Glomerular endothelial cell (primary cell): ENCODE measurements at places on chromosomes 6 and 20. TPM values are rescaled to one million over a fixed set of nuclear protein-coding genes. Genes with fewer than 3 reads are reported as not detected.
A peak's percentile ranks its signal among the peaks of the same experiment; 100 is the strongest.

DNA sequence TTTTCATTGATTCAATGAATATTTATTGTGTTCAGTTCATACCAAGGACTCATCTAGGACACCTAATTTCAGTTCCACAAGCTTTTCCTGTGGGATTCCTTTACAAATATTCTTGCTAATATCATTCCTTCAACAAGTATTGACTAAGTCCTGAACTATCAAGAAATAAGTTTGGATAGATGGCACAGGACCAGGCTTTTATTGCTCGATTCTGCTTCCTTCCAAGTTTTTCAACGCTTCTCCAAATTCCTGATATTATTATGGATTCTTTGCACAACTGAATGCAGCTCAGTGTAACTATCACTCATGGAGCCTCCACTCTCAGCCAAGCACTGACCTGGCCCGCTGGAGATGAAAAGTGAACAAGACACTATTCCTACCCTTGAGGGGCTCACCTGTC is 32.7 kb upstream of the COL21A1 start:
- DNase-seq: no peak

DNA sequence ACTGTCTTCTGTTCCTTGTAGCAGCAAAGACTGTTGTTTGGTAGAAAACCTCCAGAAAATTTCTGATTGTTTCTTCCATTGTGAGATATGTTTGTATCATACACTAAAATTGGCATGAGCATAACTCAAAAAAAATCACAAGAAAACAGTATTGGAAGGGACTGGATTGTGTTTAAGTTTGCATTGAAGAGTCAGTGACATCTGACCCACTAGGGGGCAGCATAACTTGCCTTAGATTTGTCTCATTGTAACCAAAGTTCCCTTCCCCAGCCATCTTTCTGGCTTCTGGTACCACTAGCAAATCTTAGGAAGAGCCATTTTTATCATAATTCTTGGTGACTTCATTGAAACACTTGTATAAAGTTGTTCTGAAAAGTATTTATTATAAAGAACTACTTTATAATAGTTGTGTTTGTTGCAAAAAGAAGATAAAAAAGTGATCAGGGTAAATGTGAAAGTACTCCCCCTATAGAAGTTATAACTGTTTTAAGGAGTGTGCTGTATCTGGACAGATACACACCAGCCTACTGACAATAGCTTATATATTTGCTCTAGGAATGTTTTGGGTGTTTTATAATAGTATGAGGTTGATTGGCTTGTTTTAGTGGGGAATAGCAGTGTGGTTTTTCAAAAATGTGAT is 7.7 kb downstream of the CSTF1 start:
- peak; percentile 68 for DNase-seq

BMP5 gene
- not detected in 2 replicates for total RNA-seq

- no peak for DNase-seq
These were observed 29.4 kb downstream of the DUSP22 start for GRCh38 chr6:321536-322258.

CCN6 gene
- not detected in 2 replicates for total RNA-seq

DNA sequence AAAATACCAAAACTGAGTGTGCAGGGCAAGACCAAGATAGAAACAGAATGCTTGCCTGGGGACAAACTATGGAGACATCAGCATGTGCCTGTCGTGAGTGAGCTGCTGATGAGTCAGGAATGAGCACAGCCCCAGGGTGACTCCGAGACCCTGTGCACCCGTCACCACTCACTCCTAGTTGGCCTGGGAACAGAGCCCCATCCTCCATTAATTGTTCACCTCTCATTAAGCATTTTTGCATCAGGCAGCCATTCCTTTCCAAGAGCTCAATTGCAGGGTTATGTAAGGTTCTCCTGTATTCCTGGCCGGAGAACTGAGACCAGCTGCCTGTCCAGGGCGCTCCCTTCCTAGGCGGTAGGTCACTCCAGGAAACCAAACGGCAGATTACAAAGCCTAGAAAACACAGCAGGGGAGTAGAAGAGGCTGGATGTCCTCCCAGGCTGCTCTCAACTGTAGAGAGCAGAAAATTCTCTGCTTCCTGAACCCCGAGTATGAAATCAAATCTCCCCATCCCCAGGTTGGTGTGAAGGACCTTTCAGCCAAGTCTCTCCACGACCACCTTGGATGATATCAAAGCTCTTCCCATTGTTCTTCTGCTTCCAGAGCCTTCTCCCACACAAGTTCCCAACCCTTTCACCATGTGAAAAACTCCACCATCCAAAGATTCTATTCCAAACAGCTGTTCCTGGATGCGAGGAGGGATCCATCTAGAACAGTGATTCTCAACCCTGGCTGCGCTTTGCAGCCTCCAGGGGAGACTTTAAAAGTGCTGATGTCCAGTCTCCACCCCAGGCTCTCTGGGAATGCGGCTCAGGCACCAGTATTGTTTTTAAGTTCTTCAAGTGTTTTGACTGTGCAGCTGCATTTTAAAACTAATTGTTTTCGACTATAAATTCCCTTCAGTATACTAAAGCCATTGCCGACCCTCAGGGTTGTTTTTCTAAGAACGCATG is 532.6 kb upstream of the JARID2 start:
- DNase-seq: no peak

DNA sequence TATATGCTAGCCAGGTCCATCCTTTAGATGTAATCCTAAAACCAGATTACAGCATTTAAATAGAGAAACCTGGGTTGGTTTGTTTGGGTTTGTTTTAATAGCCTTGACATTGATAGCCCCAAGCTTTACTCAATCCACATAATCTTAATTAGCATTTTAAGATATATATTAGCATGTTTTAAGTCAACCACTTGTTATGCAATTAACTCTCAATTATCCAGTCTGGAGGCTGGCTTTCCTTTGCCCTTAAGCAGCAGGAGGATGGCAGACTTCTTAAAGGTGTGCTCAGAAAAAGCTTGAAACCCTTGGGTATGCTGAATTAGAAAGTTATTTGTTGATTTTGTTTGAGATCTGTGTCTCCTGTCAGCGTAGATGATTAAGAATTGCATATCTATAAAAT is 46.3 kb upstream of the SMIM28 start:
- DNase-seq: no peak

DNA sequence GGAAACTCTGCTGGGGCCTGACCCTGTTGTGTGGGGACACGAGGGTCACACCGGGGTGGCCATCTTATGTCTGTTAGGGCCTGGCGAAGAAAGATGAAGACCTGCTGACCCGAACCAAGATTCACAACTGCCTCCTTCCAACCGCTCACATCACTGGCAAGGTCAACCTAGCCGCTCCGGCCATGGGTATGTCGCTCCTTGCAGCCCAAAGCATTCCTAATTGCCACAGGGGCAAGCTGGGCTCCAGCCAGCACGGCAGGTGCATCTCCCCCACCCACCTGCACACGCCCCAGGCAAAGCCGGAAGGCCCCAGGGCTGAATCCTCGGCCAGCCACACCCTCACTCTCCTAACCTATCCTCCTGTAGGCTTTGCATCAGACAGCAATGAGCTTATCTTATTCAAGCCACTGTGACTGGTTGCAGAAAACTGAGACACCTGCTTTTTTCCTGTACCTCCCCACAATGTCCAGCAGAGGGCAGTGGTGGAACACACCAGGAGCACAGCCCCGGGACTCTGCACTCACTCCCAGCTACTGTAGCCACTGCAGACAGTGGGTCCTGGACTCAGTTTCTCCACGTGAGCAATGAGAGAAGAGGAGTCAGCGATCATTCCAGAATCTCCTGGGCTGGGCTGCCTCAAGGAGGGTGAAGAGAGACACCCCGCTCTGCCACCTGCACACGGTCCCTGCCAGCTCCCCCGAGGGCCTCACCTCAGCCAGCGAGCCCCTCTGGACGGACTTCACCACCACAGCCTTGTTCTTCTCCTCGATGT is 170.2 kb downstream of the PREX1 start:
- DNase-seq: no peak

DNA sequence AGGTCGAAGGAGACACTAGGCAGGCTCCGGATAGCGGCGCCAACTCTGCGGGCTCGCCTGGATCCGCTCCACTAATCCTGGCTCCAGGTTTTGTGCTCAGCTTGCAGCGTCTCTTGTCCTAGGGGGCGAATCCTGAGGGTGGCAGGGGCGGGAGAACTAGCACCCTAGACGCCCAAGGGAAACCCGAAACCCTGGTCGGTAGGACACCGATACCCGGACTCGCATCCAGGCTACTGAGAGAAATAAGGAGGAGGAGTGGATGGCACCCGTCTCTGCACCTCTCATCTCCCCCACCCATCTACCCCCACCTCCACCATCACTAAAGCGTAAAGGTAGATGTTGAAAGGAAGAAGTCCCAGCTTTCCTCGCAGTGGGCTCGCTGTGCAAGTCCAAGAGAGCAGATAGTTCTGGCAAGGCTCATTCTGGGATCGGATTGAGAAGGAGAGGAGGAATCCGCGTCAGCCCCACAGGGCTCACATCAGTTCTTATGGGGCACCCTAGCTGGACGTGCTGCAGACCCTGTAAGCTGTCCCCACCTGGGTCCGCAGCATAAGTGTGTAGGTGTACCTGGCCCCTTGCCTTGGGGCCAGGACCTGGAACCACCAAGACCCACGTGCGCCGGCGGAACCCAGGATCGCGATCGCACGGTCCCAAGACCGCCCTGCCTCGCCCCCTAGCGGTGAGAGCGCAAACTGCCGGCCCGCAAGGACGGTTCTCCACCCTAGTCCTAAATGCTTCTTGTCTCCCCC is 6.9 kb downstream of the SLC32A1 start:
- no peak for DNase-seq

GRCh38 chr20:3611901-3612300 is 51.3 kb downstream of the GFRA4 start:
- DNase-seq: no peak

DNA sequence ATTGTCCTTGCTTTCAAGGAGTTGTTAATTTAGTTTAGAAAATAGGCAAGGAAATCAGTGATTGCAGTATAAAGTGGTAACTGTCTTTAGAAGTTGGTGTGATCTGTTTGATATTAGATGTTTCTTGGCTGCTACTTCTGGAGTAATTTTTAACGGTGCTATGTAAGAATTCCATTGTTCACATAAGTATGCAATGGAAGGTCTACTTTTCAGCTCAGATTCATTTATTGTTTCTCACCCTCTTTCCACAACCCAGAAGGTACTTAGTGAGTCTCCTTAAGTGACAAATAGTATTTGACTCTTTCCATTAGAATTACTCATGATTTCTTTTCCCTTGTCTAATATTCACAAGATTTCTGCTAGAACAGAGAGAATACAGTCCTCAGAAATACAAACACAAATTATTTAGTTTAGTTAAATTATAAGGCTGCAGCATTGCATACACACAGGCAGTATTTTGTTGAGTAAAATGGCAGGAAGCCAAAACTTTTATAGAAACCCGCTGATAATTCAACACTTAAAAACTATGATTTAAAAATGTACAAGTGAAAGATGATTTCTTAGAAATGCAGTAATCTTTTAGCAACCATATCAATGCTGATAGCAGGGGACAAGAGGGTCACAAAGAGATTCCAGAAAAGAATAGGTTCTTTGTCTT is 554.3 kb downstream of the CD109 start:
- DNase-seq: no peak
